Kidney (tissue), 22 donors: ENCODE measurements at places on chromosomes 13 and 19. TPM values are rescaled to one million over a fixed set of nuclear protein-coding genes. Genes with fewer than 3 reads are reported as not detected.

Gene GJA3
- polyA plus RNA-seq, result 1.1 TPM

Gene B3GLCT
- polyA plus RNA-seq, result 5.9 TPM

Gene RHPN2
- 13.5 TPM for polyA plus RNA-seq

Gene ZNF682
- polyA plus RNA-seq, result 6.5 TPM

Gene FOSB
- polyA plus RNA-seq, result 0.73 TPM

Gene NLRP5
- polyA plus RNA-seq, result not detected

Gene GJB6
- not detected for polyA plus RNA-seq

Gene GRK1
- polyA plus RNA-seq, result not detected

Gene SYNGR4
- polyA plus RNA-seq, result not detected

Gene CCDC70
- polyA plus RNA-seq, result not detected

Gene LYPD5
- polyA plus RNA-seq, result 1.8 TPM

Gene HDGFL2
- polyA plus RNA-seq, result 38.8 TPM

DNA sequence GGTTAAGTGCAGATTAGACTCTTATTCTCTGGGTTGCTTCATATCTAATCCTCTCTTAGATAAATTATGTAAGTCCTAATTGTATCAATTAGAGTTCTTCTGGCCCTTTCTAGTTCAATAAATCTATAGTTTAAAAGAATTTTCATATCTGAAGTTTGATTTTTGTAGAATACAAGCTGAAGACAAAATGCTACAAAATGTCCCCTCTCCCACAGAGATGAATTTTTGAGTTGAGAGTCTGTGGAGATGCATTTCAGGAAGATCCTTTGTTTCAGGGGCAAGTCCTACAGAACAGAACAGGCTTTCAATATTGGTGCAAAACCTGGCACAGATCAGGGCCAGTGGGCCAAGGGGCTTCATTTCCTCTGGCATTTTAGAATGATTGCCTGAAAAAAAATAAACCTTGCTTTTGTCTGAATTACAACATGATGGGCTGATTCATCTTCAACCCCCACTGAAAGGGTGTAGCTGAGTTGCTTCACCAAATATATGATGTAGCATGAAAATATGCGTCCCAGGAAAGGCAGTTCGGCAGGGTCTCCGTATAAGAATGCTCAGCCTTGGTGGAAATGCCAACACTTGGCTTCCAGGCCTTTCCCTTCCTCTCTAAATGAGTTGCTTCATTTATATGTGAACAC, 6.4 kb upstream of the IPO5 start:
- no peak for DNase-seq

- DNase-seq, result no peak
Observed at GRCh38 chr13:50459046-50459445, 384.4 kb downstream of the DLEU7 start.

DNA sequence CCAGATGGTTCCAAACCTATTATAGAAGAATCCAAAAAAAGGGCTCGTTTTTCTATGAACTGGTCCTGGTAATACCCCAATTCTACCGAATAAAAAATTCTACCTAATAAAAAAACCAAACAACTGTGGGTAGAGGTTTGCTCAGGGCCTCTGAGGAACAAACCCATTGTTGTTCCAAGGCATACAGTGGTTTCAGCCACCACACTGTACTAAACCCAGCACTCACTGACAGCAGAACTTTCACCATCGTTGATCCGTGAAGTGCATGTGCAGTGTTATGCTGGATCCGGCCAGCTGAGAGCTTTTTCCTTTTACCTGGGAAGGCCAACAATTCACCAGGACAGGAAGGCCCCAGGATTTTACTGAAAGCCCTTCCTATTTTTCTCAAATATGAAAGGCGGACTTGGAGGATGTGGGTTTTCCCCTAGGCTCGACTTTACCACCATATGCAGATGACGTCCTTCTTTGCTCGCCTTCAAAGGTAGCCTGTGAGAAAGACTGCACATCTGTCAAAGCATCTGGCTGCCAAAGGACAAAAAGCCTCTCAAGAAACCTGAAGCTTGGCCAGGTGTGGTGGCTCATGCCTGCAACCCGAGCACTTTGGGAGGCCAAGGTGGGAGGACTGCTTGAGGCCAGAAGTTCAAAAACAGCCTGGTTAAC, 7.2 kb upstream of the PABPC3 start:
- no peak for DNase-seq

DNA sequence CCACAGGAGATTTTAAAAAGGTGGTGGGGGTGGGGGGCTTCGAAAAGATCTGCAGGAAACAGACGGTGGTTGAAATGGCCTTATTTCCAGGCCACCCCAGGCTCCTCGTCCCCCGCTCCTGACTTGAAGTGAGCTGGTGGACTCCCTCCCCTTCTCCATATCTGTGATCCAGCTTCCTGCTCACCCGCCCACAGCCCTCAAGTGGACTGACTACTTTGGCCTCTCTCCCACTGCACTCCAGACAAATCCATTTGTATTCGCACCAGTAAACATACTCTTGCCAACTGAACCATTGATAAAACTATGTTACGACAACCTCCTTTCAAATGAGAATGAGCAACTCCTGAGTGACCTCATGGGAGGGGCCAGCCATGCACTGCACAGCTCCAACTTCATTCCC, 259.5 kb downstream of the COL4A1 start:
- peak; percentile 80 for DNase-seq

- no peak for DNase-seq
Observed at GRCh38 chr13:73983109-73983508, 151.1 kb downstream of the KLF12 start.

GRCh38 chr13:100954430-100955305, 280.1 kb upstream of the TMTC4 start:
- no peak for DNase-seq

DNA sequence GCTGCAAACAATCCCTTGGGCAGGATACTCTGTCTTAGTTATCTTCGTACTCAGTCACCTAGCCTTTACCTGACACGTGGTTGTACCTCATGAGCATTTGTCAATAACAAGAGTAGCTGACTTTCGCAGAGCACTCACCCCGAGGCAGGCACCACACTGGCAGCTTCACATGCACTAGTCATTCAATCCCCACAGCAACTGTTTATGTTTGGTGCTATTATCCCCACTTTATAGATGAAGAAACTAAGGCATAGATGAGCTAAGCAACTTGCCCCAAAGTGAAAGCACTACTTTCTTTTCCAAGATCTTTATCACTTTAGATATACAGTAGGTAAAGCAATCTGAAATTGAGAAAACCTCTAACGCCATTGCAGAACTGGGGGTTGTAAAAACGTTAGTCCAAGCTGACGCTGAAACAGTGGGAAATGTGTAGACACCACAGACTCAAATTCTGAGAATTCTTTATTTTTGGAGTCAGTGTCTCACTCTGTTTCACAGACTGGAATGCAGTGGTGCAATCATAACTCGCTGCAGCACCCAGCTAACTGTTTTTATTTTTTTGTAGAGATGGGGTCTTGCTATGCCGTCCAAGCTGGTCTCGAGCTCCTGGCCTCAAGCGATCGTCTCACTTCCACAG, 446.0 kb downstream of the FOXO1 start:
- DNase-seq, result no peak

GRCh38 chr13:44506719-44507118, 69.4 kb downstream of the TSC22D1 start:
- no peak for DNase-seq

- DNase-seq, result no peak
Observed at GRCh38 chr13:41006978-41007743, 12.0 kb downstream of the ELF1 start.

- DNase-seq, result no peak
Observed at GRCh38 chr13:75764251-75764925, 128.3 kb downstream of the LMO7 start.

- DNase-seq, result peak; percentile 67
Observed at GRCh38 chr19:11378319-11379189, 4.1 kb downstream of the SWSAP1 start.

DNA sequence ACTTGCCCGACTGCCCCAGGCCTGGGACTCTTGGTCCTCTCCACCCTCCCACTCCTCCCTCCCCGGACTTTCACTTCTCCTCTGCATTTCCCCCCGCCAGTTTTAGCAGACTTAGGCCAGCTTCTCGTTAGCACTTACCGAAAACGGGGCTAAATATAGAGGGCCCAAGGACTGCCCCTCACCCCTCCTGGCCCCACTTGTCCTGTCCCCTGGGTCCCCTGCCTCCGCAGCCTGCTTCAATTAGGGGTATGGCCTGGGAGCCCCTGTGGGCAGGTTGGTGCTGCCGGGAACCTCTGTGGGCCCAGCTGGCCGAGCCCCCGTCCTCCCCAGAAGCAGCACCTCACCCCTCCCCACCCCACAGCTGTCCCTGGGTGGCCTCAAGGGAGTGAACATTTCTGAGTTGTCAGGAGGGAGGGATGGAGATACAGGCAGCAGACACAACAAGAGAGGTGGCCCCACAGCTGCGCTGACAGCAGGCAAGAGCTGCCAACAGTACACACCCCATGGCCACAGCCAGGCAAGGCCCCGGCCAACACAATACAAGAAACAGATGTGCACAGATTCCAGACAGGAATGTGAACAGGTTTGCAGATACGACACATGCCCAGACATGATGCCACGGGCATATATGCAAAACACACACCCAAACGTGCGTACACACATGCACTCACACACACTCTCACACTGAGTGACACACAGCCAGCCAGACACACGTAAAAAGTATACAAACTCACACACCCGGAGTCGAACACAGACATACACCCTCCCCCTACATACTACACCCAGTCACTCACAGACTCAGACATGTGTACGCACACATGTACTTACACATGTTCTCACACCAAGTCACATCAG, 2.6 kb downstream of the POU2F2 start:
- DNase-seq, result peak; percentile 84

GRCh38 chr13:50209631-50210030, 194.4 kb downstream of the KCNRG start:
- no peak for DNase-seq

DNA sequence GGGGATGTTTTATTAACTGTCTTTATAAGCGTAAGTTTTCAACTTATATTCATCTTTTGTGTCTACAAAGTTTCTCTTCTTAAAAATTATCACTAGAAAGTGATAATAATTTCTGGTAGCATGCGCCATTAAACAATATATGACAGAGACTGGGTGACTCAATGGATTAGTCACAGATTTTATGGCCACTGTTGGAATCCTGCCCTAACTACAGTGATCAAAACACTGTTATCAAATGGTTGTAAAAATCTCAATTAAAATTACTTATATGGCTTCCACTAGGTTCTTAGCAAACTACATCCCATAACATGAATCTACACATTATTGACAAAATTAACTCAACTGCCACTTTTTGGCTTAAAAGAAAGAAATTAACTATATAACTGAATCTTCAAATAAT, 350.0 kb downstream of the DACH1 start:
- no peak for DNase-seq

DNA sequence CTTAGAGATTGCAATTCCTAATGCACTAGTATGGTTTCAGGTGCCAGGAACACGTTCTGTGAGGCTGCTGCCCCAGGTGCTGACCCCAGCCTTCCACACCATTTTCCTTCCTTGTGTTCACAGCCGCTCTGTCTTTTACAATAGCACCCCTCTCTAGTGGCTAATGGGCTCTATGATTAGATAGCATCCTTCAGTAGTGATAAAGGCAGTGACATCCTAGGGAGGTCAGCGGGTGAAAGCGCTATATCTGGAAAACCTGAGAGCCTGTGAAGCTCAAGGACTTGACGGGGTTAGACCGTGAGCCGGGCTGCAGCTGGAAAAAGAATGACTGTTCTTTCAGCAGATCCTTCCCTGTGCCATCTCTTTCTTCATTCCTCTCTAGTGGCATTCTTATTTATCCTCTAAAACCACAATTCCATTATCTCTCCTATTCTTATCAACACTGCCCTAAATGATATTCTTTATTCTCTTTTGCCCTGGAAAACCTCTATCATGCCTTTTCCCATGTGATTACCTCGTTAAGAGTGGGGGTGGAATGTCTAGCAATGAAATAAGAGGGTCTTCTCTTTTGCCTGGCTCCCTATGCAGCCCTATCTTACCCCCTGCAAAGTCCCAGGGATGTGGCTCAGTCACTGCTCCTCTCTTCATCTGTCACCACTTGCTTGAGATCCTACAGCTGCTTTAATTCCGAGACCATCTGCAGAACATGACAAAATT, 21.8 kb downstream of the ALOX5AP start:
- no peak for DNase-seq

DNA sequence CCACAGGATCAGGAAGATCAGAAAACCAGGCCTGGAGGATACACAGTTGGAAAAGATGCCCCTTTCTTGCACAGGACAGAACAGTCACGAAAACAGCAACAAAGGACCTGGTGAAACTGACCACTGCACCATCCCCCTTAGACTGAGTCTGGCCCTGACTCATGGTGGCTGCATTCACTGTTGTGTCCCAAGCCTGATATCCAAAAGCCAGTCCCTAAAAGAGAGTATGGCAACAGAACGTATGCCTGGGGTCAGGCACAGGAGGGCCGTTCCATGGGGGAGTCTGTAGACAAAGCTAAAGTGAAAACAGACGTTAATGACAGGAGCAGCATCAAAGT, 301.1 kb upstream of the NBEA start:
- DNase-seq, result no peak

GRCh38 chr13:111503905-111504695, 183.7 kb downstream of the TEX29 start:
- DNase-seq, result no peak

- no peak for DNase-seq
Observed at GRCh38 chr19:38696729-38697055, 47.6 kb downstream of the CAPN12 start.

DNA sequence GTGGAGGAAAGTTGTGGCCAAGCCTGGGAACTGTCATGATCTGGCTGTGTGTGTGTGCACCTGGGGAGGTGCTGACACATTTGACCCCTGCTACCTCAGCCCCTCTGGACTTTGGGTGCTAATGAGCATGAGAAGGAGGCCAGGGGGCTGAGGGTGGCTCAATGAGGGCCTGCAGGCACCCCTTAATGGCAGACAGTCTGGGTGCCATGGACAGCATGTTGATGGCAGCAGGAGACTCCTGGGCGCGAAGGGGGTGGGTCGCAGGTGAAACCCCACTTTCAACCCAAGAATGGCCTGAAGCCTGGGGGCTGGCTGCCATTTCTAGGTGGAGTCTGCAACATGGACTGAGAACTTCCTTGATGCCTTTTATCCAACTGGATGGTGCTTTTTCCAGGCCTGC, 216.4 kb upstream of the TRPC4 start:
- DNase-seq, result peak; percentile 51

DNA sequence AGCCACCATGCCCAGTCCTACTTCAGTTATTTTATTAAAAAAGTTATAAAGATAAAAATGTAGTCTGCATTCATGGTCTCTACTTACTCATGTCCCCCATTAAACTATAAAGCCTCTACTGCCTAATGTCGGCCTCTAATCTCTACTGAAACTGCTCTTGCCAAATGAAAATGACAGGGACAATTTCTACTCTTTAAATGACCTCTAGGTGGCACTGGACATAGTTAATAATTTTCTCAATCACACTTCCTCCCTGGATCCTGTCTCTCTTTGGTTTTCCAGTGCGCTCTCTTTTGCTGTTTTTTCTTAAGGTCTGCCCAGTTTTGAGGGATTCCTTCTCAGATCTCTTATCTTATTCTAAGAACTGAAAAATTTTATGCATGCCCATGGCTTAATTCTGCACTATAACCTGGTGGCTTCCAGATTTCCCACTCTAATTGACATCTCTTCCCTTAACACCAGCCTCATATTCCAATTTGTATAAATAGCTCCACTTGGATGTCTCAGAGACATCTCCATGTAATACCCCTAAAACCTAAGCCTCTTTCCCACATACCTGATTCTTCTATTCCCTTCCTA, 54.3 kb downstream of the MTMR6 start:
- DNase-seq, result peak; percentile 47
